Esophagus mucosa (tissue), 1 donor: ENCODE measurements at places on chromosomes 1 and 21. TPM values are rescaled to one million over a fixed set of nuclear protein-coding genes. Genes with fewer than 3 reads are reported as not detected.

LHX4 gene
- total RNA-seq = 0.08 TPM

GRCh38 chr1:182143154-182143657 is 81.7 kb upstream of the ZNF648 start:
- ATAC-seq = peak; percentile 72

GRCh38 chr1:232317350-232317749 is 312.6 kb downstream of the SIPA1L2 start:
- ATAC-seq = no peak

TLCD4 gene
- total RNA-seq = 0.32 TPM

LAMC1 gene
- 26.9 TPM for total RNA-seq

GRCh38 chr1:85838238-85838637 is 130.0 kb upstream of the ZNHIT6 start:
- no peak for ATAC-seq

CDCA8 gene
- 14.1 TPM for total RNA-seq

TRIM67 gene
- not detected for total RNA-seq

DNA sequence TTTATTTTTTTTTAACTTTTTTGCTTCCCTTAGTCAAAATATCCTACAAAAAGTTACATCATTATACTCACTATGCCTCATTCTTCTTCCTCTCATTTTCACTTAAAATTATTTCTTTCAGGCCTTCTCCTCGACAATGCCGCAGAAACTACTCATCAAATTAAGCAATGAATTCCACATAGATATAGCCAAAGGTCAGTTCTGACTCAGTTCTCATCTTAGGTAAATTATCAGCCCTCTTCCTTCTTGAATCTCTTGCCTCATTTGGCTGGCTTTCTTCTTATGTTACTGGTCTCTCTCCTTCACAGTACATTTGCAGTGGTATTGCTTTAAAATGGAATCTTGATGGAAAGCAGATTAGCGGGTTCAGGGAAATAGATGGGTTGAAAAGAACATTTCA is 260.7 kb upstream of the BRINP3 start:
- no peak for ATAC-seq

DMBX1 gene
- not detected for total RNA-seq

DNA sequence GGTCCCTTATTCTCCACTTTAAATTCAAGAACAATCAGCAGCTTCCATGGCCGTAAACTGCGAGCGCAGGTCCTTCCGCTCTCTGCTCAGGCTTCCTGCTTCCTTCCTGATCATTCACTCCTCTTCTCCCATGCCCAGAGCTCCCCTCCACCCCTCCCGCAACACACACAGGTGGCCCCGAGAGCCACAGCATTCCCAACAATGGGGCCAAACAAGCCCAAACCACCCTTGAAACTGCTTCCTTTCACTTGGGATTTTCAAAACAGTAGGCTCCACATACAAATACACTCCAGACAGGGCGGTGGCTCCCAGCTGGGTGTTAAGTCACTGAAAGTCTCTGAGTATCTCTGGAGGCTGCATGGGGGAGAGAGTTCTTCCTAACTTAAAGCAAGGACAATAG is 11.4 kb downstream of the FAM89A start:
- ATAC-seq = no peak

NEGR1 gene
- total RNA-seq = 0.16 TPM

FOXD3 gene
- not detected for total RNA-seq

- ATAC-seq = no peak
Measured at GRCh38 chr1:32023351-32023750, 9.7 kb downstream of the KHDRBS1 start.

GRCh38 chr1:36115200-36115669 is 9.8 kb downstream of the COL8A2 start:
- no peak for ATAC-seq

- no peak for ATAC-seq
Measured at GRCh38 chr1:84373436-84374141, 24.7 kb upstream of the DNASE2B start.

- no peak for ATAC-seq
Measured at GRCh38 chr1:239700667-239701066, 314.3 kb downstream of the CHRM3 start.

DNA sequence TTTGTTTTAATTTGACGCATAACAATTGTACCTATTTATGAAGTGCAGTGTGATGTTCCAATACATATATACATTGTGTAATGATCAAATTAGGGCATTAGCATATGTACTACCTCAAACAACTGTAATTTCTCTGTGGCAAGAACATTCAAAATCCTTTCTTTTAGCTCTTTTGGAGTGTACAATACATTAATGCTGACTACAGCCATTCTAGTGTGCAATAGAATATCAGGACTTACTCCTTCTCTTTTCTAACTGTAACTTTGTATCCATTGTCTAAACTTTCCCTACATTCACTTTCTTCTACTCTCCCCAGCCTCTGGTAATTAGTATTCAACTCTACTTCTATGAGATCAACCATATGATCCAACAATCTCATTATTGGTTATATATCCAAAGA is 1177.4 kb downstream of the KCNT2 start:
- no peak for ATAC-seq

DNA sequence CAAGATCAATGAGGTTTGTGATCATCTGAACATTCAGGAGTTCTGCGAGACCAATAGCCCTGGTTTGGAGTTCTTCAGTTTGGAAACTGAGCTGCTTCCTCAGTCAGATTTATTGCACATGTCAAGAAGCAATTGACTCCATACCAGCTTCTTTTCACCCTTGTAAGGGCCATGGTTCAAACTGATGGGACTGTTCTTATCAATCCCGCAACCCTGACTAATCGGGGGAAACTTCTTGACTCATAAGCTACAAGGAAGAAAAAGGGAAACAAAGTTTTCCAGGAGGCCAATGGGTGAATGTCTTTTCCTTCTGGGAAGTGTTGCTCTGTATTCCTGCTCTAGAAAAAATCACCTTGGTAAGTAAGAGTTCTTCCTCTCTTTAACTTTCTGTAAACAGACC is 187.9 kb downstream of the MIS18A start:
- no peak for ATAC-seq
